ENCODE measurements at places on chromosomes 1 and 21.

DNA sequence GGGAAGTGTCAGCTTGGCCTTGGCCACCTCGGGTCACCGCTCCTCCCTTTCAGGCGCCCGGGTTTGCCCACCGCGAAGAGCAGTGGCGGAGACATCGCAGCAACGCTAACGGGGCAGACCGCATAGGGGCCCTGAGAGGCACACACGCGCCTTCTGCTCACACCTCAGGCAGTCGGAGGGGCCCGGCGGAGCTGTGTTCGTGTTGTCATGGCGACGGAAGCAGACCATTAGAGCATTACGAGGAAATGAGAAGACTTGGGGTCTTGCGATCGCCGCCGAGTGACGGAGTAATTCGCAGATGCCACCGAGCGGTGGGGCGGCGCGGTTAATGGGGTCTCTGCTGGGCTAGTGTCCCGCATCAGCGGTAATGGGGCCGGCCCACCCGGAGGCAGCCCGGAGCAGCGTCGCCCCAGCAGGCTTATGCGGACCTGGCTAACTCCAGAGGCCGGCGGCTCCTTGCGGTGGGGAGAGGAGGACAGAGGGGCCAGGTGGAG lies 144.1 kb downstream of the TNR start:
- peak; percentile 25 for DNase-seq

GRCh38 chr21:35994613-35995012 lies 65.7 kb downstream of the SETD4 start:
- no peak for DNase-seq

GRCh38 chr21:40284409-40284808 lies 417.2 kb downstream of the PCP4 start:
- no peak for DNase-seq

DNA sequence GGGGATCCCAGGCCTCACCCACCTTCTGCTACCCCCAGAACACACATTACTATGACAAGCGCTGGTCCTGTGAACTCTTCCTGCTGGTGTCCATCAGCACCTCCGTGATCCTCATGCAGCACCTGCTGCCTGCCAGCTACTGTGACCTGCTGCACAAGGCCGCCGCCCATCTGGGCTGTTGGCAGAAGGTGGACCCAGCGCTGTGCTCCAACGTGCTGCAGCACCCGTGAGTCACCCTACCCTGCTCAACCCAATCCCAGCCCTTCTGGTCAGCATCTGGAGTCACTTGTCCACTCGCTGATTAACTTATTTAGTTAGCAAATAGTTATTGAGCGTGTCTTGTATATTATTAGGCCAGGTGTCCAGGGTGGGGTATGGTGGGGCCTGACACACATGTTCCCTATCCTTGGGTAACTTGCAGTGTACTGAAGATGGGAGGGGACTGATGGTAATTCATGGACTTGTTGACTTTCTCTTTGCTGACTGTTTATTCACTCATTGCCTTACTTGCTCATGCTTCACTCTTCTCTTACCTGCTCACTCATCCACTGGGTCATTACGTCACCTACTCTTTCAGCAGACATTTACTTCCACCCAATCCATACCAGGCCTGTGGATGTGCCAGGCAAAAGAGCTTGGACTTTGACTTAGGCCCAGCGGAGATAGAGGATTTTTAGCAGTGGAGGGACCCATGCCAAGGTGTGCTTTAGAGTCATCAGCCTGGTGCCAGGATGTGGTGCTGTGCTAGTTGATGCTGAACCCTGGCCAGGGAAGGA lies 12.9 kb upstream of the KPNA6 start:
- DNase-seq: no peak

DNA sequence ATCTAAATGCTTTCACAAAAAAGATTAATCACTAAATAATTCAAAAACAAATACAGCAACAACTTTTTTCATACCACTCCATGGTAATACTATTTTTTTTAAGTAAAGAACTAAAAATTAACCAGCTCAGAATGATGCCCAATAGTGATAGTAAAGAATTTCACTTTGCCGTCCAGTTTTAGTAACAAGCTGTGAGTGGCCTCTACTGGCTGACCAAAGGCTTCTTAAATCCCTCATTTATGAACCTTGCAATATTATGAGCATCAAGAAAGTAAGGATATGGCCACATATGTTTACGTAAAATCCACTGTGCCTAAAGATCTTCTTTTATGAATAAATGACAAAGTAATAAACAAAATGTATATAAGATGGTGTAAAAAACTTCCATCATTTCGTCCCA lies 108.6 kb downstream of the GPATCH2 start:
- DNase-seq: no peak

DNA sequence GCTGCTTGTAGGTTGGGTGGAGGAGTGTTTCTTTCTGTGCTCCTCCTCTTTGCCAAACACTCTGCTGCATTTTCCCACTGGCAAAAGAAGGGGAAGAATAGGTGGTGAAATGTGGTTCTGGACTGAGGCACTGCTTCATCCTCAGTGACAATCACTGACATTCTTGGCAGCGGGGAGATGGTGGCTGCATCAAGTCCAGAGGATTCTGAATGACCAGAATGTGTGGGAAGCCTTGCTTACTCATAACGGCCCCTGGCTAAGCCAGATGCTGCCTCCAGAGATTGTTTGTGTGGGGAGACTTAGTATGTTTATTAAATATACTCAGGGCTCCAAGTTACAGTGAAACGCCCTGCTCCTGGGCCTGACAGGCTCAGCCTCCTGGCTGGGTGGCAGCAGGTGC lies 160.3 kb downstream of the CACNA1E start:
- DNase-seq: no peak

- DNase-seq: no peak
Measured at GRCh38 chr21:23101111-23101510, 2102.9 kb downstream of the NCAM2 start.

- no peak for DNase-seq
Measured at GRCh38 chr1:62317021-62317768, 2.0 kb downstream of the KANK4 start.

- no peak for DNase-seq
Measured at GRCh38 chr1:171128463-171128862, 37.8 kb downstream of the FMO3 start.

DNA sequence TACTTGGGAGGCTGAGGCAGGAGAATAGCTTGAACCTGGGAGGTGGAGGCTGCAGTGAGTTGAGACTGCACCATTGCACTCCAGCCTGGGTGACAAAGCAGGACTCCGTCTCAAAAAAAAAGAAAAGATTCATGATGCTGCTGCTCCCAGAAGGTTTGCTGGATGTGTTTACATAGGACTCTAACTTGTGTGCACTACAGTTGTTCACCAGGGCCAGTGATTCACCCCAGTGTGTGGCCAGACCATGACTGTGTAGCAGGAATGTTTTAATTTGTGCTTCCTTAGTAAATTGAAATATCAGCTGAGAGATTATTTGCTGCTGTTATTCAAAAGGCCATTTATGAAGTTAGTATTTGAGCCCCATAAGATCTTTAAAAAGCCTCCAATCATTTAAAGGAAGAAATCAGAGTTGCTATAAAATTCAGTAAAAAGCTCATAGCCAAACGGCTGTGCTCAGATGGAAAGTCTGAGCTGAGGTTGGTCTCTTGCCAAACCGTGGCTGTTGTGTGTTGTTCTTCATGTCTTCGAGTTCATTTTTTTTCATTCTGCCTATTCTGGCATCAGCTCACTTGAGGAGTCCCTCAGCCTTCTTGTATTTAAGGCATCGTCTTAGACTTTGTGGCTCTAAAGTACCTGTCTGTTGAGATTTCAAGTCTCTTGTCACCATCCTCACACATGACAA lies 18.1 kb upstream of the PGD start:
- no peak for DNase-seq

GRCh38 chr1:178537382-178538090 lies 24.6 kb downstream of the TEX35 start:
- DNase-seq: no peak

GRCh38 chr1:11062965-11063401 lies 3.2 kb upstream of the SRM start:
- DNase-seq: no peak

GRCh38 chr1:59511476-59512465 lies 214.9 kb downstream of the FGGY start:
- no peak for DNase-seq

DNA sequence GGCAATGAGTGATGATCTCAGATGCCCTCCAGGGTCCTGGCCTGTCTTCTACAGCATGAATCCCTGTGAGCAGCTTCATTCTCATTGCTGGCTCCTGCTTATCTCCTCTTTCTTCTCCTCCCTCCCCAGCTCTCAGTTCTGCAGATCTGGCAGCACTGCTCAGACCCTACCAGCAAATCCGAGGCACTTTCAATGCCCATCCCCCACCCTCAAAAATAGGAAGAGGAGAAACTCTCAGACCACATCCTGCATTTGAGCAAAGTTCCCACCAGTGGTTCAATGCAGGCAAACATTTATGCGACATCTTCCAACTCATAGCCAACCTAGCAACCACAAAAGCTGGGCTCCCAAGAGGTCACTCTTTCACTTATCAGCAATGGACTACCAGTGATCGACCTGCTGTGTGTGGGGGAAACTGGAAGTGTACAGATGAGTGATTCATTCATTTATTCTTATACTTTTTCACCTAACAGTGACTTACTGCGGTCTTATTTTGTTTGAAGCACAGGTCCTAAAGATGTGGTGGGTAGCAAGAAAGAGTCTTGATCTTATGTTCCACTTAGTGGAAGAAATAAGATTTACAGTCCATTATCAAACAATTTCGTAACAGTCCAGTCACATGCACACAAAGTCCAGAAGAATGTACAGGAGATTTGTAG lies 5.8 kb upstream of the CHI3L2 start:
- no peak for DNase-seq

- no peak for DNase-seq
Measured at GRCh38 chr1:32893198-32894018, 7.1 kb downstream of the HPCA start.

DNA sequence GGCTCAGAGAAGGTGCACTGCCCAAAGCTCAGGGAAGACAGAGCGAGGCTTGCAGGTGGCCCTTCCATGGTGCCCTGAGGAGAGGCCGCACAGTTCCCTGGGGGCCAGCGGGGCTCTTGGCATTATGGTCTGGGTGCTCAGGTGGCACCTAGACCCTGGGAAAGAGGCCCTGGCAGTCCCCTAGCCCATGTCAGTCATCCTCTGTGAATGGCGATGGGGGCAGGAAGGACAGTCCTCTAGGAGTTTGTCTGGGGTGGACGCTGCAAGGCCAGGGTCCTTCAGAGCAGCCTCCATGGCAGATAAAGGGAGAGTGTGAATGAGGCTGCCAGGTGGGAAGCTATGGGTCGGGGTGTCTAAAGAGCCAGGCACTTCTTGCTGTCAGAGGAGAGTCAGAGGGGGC lies 345.9 kb upstream of the VAMP3 start:
- DNase-seq: no peak

- DNase-seq: no peak
Measured at GRCh38 chr21:42118901-42119300, 47.8 kb downstream of the UMODL1 start.

DNA sequence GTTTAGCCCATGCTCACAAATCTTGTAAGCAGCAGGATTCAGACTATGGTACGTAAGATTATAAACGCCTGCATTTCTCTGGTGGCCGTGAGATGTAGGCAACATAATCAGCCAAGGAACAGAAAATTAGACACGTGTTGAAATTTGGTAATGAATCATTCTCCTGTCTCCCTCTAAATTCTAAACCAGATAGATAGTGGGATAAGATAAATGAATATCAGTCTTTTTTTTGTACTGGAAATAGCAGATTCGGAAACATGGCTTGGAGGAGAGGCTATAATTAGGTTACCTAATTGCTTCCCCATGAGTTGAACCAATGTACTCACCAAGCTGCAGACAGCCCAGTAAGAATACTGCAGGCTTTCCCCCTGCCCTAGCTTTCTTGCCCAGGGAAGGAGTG lies 172.3 kb downstream of the TGFB2 start:
- no peak for DNase-seq

GRCh38 chr1:197213193-197213592 lies 54.9 kb upstream of the CRB1 start:
- DNase-seq: no peak

GRCh38 chr1:42735477-42736105 lies 4.4 kb downstream of the CLDN19 start:
- no peak for DNase-seq

GRCh38 chr1:153122831-153123421 lies 9.6 kb upstream of the SPRR2F start:
- peak; percentile 91 for DNase-seq

DNA sequence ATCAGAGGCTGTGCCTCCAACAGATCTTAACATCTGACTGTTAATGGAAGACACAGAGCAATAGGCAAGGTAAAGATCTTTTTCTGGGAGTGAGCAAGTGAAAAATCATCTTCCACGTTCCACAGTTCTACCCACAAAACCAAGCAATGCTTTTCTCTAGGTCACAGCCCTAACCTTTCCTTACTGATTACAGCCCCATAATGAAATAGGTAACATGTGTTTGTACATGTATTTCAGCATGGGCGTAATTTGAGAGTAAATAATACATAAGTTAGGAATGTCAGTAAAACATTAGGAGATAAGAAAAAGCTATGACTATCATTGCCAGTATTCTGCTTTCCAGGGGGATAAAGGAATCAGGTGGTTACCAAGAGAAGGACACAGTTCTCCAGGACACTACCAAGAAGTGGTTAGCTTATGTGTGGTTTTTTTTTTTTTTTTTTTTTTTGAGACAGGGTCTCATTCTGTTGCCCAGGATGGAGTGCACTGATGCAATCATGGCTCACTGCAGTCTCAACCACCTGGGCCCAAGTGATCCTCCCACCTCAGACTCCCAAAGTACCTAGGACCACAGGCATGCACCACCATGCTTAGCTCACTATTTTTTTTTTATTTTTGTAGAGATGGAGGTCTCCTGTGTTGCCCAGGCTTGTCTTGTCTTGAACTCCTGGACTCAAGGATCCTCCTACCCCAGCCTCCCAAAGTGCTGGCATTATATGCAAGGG lies 72.0 kb downstream of the DAP3 start:
- DNase-seq: no peak

GRCh38 chr1:82625537-82625936 lies 824.8 kb downstream of the ADGRL2 start:
- no peak for DNase-seq

DNA sequence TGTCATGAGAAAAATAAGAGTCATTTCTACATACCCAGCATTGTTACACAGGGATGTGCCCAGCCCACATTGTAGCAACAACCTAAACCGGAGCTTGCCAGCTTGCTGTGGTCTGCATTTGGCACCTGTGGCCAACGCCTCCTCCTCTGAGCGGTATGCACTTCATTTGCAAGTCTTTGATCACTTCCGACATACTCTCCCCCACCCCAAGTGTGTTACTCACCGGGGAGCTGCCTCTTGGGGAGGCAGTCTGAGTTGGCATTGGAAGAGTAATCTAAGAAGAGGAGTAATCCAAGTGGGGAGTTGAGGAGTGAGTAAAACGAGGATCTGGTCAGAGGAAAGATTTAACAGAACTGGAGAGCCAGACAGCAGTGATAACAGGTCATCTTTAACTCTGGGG lies 3.8 kb downstream of the BCL9 start:
- DNase-seq: no peak

All from iPS DF 6.9 (cell line).